K562 (cell line): ENCODE measurements at places on chromosomes 5 and 9. TPM values are rescaled to one million over a fixed set of nuclear protein-coding genes. Genes with fewer than 3 reads are reported as not detected.

- H3K4me1 ChIP-seq = no peaks in the 10 kb centered on the region
- DNase-seq = no peak
- H3K4me3 ChIP-seq = no peak overlapping the region
- no peaks in the 10 kb centered on the region for H3K27me3 ChIP-seq
- no peak overlapping the region for H3K27ac ChIP-seq
Observed at GRCh38 chr9:13721481-13722235, 442.2 kb upstream of the MPDZ start.

- peaks cover 7% of the 10 kb centered on the region for H3K4me1 ChIP-seq
- H3K36me3 ChIP-seq = no peaks in the 10 kb centered on the region; the same call in 2 of the 3 replicates
- H3K27ac ChIP-seq = no peak overlapping the region
Observed at GRCh38 chr9:94920420-94921091, 194.1 kb downstream of the AOPEP start.

DNA sequence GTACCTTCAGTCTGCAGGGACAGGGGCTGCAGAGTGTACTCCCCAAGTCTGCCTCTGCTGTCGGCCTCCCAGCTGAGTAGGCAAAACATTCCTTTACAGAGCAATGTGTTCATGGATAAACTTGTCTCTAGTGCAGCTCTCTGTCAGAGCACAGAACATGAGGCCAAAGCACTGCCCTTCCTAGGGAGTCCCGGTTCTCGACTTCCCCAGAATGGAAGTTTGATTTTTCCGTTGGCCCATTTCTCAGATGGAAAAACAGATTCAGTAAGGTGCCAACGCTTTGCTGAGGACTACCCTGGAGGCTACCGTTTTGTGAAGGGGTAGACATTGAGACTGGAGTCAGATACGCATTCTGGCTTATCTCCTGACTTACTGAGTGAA lies 422 bp upstream of the TRIM32 start:
- H3K27me3 ChIP-seq = no peaks in the 10 kb centered on the region
- no peaks in the 10 kb centered on the region for H3K36me3 ChIP-seq
- H3K4me3 ChIP-seq = peak overlapping the region; percentile 58
- H3K27ac ChIP-seq = no peak overlapping the region; the same call in 1 of the 3 replicates
- peaks cover 16% of the 10 kb centered on the region for H3K4me1 ChIP-seq

- no peaks in the 10 kb centered on the region for H3K36me3 ChIP-seq
- no peaks in the 10 kb centered on the region; the same call in 2 of the 3 replicates for H3K27me3 ChIP-seq
- DNase-seq = no peak
- no peak overlapping the region for H3K4me3 ChIP-seq
- peaks cover 5% of the 10 kb centered on the region for H3K4me1 ChIP-seq
Observed at GRCh38 chr5:38793099-38793498, 52.7 kb upstream of the OSMR start.

- no peaks in the 10 kb centered on the region for H3K4me1 ChIP-seq
- H3K4me3 ChIP-seq = no peak overlapping the region
- H3K27ac ChIP-seq = no peak overlapping the region
- H3K36me3 ChIP-seq = no peaks in the 10 kb centered on the region
- no peaks in the 10 kb centered on the region for H3K27me3 ChIP-seq
Observed at GRCh38 chr9:80437091-80437640, 865.4 kb downstream of the TLE4 start.

ANKDD1B gene
- 0.18 and 0.25 TPM in 2 replicates for total RNA-seq

- no peak for DNase-seq
- no peak overlapping the region for H3K4me3 ChIP-seq
- H3K27ac ChIP-seq = no peak overlapping the region
- H3K27me3 ChIP-seq = no peaks in the 10 kb centered on the region
- peaks cover 94% of the 10 kb centered on the region for H3K36me3 ChIP-seq
- H3K4me1 ChIP-seq = no peaks in the 10 kb centered on the region
Observed at GRCh38 chr5:1820926-1821325, 19.7 kb downstream of the NDUFS6 start.

DNA sequence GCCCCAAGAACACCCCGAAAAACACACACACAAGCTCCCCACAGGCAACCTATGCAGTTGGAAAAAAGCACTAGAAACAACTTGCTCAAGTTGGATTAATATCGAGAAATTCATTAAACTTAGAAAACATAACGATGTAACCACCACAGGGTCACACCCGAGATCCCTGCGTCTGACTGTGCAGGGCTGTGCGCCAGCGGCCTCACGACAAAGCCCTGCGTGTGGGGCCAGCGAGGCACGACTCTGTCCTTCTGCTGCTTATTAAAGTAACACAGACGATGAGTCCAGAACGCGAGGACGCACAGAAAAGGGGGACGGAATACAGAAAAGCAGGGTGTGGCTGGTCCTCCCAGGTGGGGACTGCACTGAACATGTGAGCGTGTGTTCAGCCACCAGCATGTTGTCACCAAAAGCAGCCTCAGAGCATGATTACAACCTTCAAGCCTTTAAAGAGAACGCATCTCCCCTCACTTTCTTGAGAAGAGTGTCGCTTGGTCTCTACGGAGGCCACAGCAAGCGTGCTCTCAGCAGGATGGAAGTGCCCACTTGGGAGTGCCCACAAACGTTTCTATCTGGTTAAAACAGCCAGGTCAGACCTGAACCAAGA lies 14.4 kb downstream of the SLC12A7 start:
- DNase-seq = no peak
- H3K4me3 ChIP-seq = no peak overlapping the region
- no peak overlapping the region for H3K27ac ChIP-seq
- peaks cover 75% of the 10 kb centered on the region for H3K4me1 ChIP-seq

ZNG1E gene
- total RNA-seq = 39.1 and 42.1 TPM in 2 replicates

DNA sequence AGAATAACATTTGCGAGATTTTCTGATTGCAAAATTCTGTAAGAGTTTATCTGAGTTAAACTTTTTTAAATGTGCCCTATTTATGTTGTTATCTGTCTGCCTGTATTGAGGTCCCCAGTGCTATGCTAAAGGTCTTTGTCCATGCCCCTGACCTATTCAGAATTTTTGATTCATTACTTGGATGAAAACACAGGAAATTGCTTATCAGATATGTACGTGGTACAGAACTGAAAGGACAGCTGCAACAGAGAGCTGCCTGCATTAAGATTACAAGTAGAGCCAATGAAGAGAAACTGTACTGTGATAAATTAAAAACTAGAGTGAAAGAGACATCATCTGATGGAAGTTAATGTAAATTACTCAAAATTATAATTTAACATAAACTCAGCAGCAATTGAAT lies 408.8 kb downstream of the ADGRV1 start:
- H3K36me3 ChIP-seq = peaks cover 22% of the 10 kb centered on the region
- H3K27ac ChIP-seq = no peak overlapping the region
- no peaks in the 10 kb centered on the region for H3K4me1 ChIP-seq
- no peak for DNase-seq
- H3K27me3 ChIP-seq = no peaks in the 10 kb centered on the region

CDKN2B gene
- not detected in 2 replicates for total RNA-seq

SLC6A3 gene
- not detected in 2 replicates for total RNA-seq

- no peaks in the 10 kb centered on the region for H3K36me3 ChIP-seq
- H3K27ac ChIP-seq = no peak overlapping the region
- H3K27me3 ChIP-seq = no peaks in the 10 kb centered on the region
- peaks cover 51% of the 10 kb centered on the region for H3K4me1 ChIP-seq
Observed at GRCh38 chr9:129403779-129404620, 216.9 kb downstream of the C9orf50 start.

NUTM2F gene
- total RNA-seq = not detected in 2 replicates

SEPTIN8 gene
- total RNA-seq = 131 and 137 TPM in 2 replicates

MYMK gene
- not detected in 2 replicates for total RNA-seq

RAD50 gene
- total RNA-seq = 46.9 and 54.5 TPM in 2 replicates

- no peak overlapping the region for H3K4me3 ChIP-seq
- H3K27me3 ChIP-seq = peaks cover 35% of the 10 kb centered on the region
- H3K27ac ChIP-seq = no peak overlapping the region
- no peaks in the 10 kb centered on the region for H3K36me3 ChIP-seq
Observed at GRCh38 chr5:170504616-170505266, 921 bp downstream of the KCNIP1 start.

- no peaks in the 10 kb centered on the region for H3K4me1 ChIP-seq
- H3K27me3 ChIP-seq = peaks cover 28% of the 10 kb centered on the region
- DNase-seq = no peak
- H3K36me3 ChIP-seq = no peaks in the 10 kb centered on the region
Observed at GRCh38 chr9:138082918-138083636, 205.5 kb downstream of the CACNA1B start.

DNA sequence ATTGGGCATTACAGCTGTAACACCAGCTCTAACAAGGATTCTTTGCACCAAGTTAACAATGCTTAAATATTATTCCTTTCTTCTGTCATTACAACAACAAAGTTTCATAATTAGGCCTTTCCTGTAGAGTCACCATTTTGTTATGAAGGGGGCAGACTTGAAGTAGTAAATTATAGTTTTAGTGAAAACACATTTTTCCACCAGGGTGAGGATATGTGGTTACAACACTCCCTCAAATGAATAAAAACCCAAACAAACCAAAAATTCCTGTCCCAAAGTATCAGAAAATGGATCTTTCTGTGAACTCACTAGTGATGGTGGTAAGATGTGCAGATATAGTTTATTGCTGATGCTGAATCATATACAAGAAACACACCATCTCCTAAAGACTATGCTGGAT lies 250.5 kb upstream of the TUT7 start:
- no peak for DNase-seq
- H3K36me3 ChIP-seq = no peaks in the 10 kb centered on the region
- no peak overlapping the region for H3K27ac ChIP-seq
- no peaks in the 10 kb centered on the region for H3K27me3 ChIP-seq

PTGES gene
- total RNA-seq = not detected in 2 replicates

DNA sequence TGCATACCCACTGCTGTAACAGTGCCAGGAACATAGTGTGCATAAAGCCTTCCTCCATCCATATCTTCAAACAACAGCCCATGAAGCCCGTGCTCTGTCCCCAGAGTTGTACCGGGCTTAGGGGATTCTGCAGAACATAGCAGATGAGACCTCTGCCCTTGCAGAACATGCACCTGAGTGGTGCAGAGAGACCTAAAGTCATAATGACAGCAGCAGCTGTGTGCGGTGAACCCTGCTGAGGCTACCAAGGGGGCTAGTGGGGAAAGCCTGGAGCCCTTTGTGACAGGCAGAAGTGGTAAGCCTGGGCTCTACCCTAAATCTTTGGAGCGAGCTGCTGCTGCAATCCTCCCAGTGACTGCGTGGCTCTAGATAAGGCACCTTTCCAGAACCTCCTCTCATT lies 32.2 kb upstream of the BRD3 start:
- DNase-seq = no peak
- H3K4me3 ChIP-seq = no peak overlapping the region
- no peak overlapping the region for H3K27ac ChIP-seq
- no peaks in the 10 kb centered on the region for H3K36me3 ChIP-seq

GRCh38 chr5:95686651-95687050 lies 3.9 kb upstream of the SPATA9 start:
- DNase-seq = no peak
- no peak overlapping the region for H3K27ac ChIP-seq
- no peak overlapping the region for H3K4me3 ChIP-seq

PCDHB6 gene
- not detected in 2 replicates for total RNA-seq

GRCh38 chr5:93736284-93736683 lies 5.1 kb downstream of the POU5F2 start:
- no peak overlapping the region for H3K27ac ChIP-seq
- H3K27me3 ChIP-seq = no peaks in the 10 kb centered on the region
- H3K4me3 ChIP-seq = no peak overlapping the region
- H3K36me3 ChIP-seq = no peaks in the 10 kb centered on the region
- no peak for DNase-seq
- no peaks in the 10 kb centered on the region for H3K4me1 ChIP-seq

NKD2 gene
- 0.35 and 0.38 TPM in 2 replicates for total RNA-seq

BASP1 gene
- 0.18 and 0.22 TPM in 2 replicates for total RNA-seq

DNA sequence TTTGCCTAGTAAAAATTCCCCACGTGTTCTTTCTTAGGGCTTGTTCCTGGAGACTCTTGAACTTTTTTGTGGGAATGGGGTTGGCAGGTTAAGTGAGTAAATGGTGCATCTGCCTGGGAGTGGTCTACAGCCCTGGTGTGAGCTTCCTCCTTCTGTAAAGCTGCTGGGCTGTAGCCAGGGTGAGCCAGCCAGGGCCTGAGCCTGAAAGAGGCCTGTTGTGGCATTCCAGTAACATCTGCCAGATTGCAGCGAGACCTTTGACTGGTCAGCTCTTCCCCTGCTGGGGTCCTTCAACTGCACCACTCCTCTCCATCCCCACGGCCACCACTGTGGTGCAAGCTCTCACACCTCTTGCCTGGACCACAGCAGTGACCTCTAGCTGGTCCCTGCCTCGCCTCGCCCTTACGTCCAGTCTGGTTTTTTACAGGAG lies 47.5 kb downstream of the SLC22A5 start:
- H3K36me3 ChIP-seq = no peaks in the 10 kb centered on the region
- H3K4me3 ChIP-seq = no peak overlapping the region
- H3K4me1 ChIP-seq = peaks cover 23% of the 10 kb centered on the region; the same call in 2 of the 3 replicates
- DNase-seq = no peak

ZBTB6 gene
- total RNA-seq = 5.0 and 5.3 TPM in 2 replicates

SPATA6L gene
- not detected in 2 replicates for total RNA-seq

SPAAR gene
- not detected in 2 replicates for total RNA-seq

- no peaks in the 10 kb centered on the region for H3K27me3 ChIP-seq
- no peaks in the 10 kb centered on the region for H3K4me1 ChIP-seq
- no peaks in the 10 kb centered on the region for H3K36me3 ChIP-seq
- no peak for DNase-seq
- H3K27ac ChIP-seq = no peak overlapping the region
Observed at GRCh38 chr9:5357431-5358105, 17.9 kb upstream of the RLN1 start.

- H3K27ac ChIP-seq = no peak overlapping the region
- no peaks in the 10 kb centered on the region for H3K4me1 ChIP-seq
- H3K27me3 ChIP-seq = peaks cover 20% of the 10 kb centered on the region
Observed at GRCh38 chr9:93148721-93149120, 14.7 kb upstream of the NINJ1 start.

DNA sequence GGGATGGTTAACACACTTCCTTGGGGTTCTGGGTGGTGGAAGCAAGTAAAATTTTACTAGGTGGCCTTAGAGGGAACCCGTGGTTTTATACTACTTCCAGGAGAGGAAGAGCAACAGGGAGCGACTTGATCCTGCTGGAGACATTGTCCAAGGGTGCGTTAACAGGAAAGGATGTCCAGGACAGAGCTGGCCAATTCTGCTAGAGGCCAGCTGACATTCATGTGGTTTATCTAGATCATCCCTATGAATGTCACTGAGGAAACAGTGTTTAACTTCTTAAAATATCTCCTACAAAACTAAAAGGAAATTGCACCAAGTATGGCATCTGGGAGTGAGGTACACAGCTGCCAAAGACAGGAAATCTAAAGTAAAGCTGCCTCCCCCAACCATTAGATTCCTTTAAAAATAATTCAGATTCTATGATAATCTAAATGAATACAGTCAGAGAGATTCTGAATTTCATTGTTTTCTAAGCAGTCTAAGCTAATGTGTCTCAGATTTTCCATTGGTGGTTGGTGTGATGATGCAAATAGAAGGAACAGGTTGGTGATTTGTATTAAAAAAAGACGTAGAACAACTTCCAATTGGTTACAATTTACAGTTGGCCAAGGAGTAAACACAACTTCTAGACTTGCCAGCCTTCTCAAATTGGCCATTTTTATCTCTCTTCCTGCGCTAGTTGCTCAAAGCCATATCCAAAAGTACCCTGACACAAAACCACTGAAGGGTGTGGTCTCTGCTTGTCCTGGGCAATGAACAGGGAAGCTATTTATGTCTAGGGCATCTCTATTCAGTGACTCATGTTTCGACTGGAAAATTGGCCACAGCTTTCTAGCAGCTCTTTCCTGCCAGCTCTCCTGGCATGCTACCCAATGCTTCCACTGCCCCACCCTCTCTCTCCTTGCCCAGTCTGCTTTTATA lies 574.7 kb upstream of the MEF2C start:
- H3K4me1 ChIP-seq = no peaks in the 10 kb centered on the region
- no peak overlapping the region for H3K27ac ChIP-seq
- no peaks in the 10 kb centered on the region for H3K27me3 ChIP-seq
- no peak overlapping the region for H3K4me3 ChIP-seq
- H3K36me3 ChIP-seq = no peaks in the 10 kb centered on the region

GRCh38 chr5:129174480-129174879 lies 79.9 kb downstream of the ISOC1 start:
- H3K4me3 ChIP-seq = no peak overlapping the region
- no peak for DNase-seq
- H3K36me3 ChIP-seq = no peaks in the 10 kb centered on the region
- H3K4me1 ChIP-seq = no peaks in the 10 kb centered on the region
